IgD-negative memory B cell (primary cell): ENCODE measurements at places on chromosomes 1 and 21. TPM values are rescaled to one million over a fixed set of nuclear protein-coding genes. Genes with fewer than 3 reads are reported as not detected.

NCF2 gene
- 18.1 TPM for polyA plus RNA-seq

EVA1C gene
- polyA plus RNA-seq = 3.2 TPM

NUP210L gene
- not detected for polyA plus RNA-seq

TENT5C gene
- polyA plus RNA-seq = 33.4 TPM

HES4 gene
- not detected for polyA plus RNA-seq

OR2T2 gene
- not detected for polyA plus RNA-seq
